ENCODE measurements at places on chromosomes 6 and 20.

- DNase-seq, result no peak
Measured at GRCh38 chr6:121503589-121503991, 68.1 kb downstream of the GJA1 start.

DNA sequence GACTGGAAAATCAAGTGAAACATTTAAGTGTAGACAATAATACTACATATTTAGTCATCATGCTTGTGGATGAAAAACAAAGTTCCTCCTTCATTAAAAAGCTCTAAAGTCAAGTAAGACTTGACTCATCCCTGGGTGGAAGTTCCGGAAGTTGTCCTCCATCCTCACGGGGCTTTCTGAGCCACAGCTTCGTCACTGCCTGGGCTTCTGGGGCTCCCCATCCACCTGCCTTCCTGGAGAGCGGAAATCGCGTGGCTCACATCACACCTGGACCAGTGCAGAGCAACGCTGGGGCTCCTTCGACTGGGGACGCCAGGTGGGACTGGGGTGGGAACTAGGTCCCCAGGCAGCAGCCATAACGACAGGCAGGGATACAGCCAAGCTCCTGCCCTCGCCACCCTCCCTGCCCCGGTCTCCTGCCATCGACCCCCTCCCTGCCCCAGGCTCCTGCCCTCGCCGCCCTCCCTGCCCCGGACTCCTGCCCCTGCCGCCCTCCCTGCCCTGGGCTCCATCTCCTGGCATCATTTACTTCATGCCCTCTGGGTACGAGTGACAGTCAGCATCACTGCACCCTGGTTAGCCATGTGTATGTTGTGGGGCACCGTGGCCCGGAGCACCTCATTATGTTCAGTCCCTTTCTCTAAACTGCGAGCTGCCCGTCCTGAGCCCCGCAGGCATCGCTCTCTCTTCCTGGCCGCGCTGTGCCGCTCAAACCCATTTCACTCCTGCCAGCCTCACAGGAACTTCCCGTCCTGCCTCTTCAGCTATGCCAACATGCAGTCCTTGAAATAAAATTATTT, 12.9 kb downstream of the THBS2 start:
- peak; percentile 13 for DNase-seq

DNA sequence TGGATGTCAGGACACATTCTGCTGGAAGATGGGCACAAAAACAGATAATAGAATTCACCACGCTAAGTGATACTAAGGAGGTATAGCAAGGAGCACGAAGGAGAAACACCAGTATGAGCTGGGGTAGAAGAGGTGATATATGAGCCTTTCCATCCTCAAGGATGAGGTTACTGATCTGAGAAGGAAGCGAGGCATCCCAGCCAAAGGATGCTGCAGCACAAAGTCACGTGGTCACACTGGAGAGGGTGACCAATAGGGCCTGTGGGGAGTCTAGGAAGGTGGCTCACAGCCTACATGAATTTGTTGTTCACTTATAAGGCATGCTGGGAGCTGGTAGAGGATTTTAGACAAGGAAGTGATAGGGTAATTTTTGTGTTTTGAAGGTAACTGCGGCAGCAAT, 1.4 kb downstream of the GINS1 start:
- DNase-seq, result no peak

- no peak for DNase-seq
Measured at GRCh38 chr6:15630202-15630601, 32.6 kb downstream of the DTNBP1 start.

- DNase-seq, result no peak
Measured at GRCh38 chr6:128389820-128390534, 130.4 kb downstream of the PTPRK start.

DNA sequence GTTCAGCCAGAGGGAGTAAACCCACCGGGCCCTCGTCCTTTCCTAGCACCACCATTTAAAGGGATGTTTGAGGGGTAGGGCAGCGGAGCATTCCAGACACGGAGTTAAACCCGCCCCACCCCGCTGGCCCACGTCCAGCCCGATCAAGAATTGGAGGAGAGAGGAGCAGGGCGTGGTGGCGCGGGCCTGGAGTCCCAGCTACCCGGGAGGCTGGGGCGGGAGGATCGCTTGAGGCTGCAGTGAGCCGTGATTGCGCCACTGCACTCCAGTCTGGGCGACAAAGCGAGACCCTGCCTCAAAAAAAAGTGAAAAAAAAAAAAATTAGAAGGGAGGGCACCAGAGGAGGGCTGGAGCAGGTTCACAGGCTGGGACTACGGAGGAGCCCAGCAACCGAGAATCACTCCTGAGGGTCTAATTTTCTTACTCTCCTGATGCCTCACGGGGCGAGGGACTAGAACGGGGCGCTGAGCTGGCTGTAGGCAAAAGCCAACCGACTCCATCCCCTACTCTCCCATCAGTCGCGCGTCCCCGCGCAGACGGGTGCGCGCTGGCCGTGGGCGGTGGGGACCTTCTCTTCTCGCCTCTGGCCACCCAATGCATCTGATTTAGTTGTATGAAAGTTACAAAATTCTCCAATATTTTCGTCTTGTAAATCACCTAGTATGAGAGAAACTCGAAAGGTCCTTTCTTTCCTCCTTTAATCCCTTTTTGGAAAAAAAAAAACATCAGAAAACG, 6.1 kb upstream of the HSPA1B start:
- peak; percentile 67 for DNase-seq

GRCh38 chr6:108502832-108503231, 57.9 kb upstream of the FOXO3 start:
- no peak for DNase-seq

- DNase-seq, result no peak
Measured at GRCh38 chr6:44332585-44332984, 9.9 kb upstream of the SPATS1 start.

- no peak for DNase-seq
Measured at GRCh38 chr6:121965739-121966138, 433.7 kb upstream of the HSF2 start.

DNA sequence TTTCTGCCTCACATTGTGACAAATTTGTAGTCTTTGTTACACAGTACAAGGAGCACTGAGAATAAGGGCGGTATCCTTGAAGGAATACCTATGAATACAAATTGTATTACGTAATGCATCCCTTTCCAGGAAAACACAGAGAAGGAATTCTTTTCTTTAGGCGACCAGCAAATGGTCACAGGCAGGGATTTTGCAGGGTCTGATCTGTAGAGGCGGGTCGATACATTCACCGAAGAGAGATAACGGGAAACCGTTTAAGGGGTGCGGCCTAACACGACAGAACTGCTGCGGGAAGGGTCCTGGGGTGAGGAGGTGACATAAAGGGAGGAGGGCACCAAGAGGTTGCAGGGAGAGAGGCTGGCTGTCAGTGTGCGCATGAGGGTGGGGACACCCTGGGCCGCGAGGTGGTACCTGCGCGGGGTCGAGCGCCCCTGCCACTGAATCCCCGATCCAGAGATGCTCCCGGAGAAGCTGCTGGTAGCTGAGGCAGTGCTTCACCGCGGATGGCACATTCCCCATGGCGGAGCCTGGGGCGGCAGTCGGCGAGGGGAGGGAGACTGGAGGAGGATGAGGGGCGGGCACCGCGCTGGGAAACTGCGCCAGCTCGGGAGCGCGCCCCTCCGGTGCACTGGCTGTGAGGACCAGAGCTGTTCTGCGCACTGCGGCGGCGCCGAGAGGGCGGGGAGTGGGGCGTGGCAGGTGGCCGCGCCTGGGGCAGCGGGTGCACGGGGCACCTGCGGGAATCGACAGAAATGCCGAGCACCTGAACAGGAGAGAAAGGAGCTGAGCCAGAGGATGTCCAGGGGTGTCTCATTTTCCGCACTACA, at the start of gene HMGCLL1:
Gene HMGCLL1, minus strand, starts transcription at position 656 of the 827 bp plus-strand sequence. Its CDS starts 137 bp downstream, at position 519.
- no peak for DNase-seq

DNA sequence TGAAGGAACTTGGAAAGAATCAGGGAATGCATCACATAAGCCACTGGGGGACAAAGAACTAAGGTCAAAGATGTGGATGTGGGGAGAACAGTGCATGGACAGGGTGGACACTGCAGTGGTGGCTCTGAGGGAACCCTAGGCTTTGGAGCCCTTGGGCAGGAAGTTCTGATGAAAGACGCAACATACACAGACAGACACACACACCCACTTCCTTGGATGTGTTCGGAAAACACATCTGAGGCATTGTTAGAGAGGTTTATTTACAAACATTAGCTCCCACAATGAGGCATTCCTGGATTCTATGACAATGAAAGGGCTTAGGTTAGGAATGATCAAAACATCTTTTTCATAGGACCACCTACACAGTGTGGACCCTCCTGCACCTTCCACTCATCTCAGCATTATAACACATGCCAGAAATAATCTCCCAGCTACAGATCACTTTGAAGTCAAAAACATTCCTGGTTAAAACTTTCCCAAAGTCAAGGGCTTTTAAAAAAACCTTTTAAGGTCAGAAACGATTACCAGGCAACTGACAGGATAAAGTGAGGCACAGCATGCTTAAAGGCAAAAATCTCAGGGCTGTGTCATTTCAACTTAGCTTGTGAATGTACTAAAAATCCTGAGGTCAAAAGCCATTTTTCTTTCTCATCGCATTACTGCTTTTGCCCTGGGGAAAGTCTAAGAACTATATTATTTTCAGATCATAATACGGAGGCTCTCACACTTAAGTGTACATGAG, 6.4 kb upstream of the METTL24 start:
- DNase-seq, result no peak

GRCh38 chr6:82924799-82925535, 140.7 kb downstream of the UBE3D start:
- DNase-seq, result no peak

DNA sequence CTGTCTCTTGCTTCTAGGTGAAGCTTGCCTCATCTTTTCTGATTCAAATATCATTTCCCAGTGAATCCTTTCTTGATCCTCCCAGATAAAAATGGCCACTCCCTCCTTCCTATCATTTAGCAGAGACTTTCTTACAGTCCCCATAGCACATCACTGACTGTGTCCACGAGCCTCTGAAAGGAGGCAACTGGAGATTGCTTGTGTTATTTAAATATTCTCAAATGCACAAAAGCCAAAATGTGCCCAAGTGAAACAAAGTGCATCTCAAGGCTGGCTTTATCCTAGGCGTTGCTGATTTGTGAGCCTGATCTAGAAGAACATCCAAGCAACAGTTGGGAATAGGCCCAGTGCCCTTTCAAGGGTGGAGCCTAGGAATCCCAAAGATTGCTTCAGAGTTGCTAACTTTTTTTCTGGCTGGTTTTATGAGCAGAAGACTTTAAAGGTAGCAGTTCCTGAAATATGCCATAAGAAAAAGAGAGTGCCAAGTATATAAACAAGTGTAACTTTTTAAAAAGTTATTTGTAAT, 393.6 kb downstream of the CD83 start:
- DNase-seq, result no peak

DNA sequence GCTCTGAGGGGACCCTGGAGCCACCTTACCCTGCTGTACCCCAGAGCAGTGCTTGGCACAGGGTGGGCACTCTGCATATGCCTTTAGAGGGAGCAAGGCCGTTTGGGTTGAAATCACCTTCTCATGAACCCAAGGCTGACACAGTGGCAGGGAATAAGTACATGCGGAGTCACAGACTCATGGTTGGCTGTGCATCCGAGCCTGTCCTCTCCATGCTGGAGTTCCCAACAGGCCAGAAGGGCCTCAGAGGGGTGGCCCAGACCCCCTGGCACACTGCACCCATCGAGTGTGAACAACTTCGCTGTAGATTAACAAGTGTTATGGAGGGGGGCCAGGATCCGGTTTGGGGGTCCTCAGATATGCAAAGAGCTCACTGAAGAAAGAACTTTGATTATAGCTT, 21.0 kb upstream of the IRF4 start:
- DNase-seq, result no peak

DNA sequence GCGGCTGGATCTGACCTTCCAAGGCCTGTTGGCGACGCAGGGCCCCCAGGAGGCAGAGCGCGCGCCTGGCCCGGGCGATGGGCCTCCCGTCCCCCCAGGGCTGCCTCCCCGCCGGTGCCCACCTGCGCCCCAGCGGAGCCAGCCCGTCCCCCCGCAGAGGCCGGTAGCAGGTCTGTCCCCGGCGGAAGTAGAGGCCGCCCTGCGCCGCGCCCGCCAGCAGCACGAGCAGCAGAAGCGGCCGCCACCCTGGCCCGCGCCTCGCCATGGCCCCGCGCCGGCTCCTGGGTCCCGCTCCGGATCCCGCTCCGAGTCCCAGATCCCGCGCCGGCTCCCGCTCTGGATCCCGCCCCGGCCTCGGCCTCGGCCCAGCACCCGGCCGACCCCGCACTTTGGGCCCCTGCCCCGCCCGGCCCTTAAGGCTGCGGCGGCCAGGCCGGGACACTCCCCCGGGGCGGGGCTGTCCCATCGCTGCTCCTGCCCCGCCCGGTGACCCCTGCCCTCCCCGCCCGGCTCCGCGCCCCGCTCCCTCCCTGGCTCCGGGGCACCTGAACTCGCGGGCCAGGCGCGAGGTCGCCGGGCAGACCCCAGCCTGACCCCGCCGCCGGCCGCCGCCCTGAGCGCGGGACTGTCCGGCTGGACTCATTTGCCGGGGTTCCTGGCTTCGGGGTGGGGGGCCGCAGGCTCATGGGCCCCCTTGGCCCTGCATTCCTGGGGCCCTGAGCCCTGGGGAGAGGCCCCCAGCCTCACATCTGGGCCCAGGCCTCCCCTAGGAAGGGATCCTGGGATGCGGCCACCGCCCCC, at the start of gene CTSZ:
Gene CTSZ, minus strand, starts transcription at position 391 of the 801 bp plus-strand sequence. Its CDS starts 126 bp downstream, at position 265.
- peak; percentile 64 for DNase-seq

DNA sequence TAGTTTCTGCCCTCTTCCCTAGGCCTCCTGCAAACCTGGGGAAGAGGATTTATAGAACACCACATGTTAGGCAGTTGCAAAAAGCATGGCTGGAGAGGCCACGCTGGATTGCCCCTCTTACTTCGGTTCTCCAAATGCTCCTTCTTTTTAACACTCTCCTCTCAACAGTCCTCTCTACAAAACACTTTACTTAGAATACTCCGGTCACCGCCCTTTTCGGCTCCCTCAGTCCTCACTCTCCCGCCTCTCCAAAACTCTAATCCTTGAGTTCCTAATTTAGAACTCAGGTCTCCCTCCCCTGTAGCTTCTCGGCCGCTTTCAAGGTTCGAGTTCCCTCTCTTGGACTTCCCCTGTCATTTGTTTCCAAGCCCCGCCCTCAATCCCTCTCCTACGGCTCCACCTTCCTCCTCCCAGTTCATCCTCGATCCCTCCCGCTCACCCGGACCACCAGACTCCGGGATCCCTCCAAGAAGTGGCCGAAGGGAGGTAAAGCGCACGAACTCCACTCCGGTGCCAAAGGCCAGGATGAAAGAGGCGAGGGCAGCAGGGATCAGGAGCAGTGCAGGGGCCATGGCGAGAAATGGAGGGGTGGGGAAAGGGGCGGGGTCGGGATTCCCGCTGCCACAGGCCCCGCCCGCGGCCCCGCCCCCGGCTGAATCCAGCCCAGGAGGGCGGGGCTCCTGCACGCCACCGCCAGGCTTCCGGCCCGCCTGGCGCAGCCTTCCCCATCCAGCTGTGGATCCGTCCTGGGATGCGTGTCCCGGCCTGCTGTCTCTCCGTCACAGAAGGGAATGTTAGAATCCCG, at the start of gene NRM:
Gene NRM, minus strand, starts transcription at position 582 of the 805 bp plus-strand sequence. Its CDS starts 10 bp downstream, at position 572.
- DNase-seq, result peak; percentile 83

DNA sequence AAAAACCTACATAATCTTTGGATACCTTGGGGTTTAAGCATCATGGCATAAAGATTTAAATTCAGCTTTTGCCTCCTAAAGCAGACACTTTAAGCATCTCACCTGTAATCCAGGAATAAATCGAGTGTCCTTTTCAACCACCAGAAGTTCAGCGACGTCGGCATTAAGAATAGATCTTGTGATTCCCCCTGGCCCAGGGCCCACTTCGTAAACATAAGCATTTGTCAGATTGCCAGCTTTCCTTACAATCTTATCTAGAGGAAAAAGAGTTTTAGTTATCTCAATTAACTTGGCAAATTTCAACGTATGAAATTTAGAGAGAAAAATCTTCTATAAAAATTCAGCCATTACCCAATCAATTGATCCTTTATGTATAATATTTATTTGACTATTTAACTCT, 3.2 kb downstream of the TFB1M start:
- DNase-seq, result no peak

Data from inflammatory macrophage treated with lipopolysaccharide for 1 hour (primary cell).